ENCODE measurements at places on chromosomes 2 and 18.
A peak's percentile ranks its signal among the peaks of the same experiment; 100 is the strongest.

GRCh38 chr2:189372688-189373257 lies 68.5 kb upstream of the WDR75 start:
- DNase-seq = no peak

GRCh38 chr2:27147935-27148334 lies 869 bp upstream of the TCF23 start:
- no peak for DNase-seq

GRCh38 chr2:138948070-138948539 lies 167.9 kb upstream of the NXPH2 start:
- DNase-seq = peak; percentile 75

- DNase-seq = no peak
These were observed 119.2 kb downstream of the CACNB4 start for GRCh38 chr2:151979694-151980093.

GRCh38 chr2:160984426-160985077 lies 175.7 kb upstream of the TANK start:
- DNase-seq = no peak

DNA sequence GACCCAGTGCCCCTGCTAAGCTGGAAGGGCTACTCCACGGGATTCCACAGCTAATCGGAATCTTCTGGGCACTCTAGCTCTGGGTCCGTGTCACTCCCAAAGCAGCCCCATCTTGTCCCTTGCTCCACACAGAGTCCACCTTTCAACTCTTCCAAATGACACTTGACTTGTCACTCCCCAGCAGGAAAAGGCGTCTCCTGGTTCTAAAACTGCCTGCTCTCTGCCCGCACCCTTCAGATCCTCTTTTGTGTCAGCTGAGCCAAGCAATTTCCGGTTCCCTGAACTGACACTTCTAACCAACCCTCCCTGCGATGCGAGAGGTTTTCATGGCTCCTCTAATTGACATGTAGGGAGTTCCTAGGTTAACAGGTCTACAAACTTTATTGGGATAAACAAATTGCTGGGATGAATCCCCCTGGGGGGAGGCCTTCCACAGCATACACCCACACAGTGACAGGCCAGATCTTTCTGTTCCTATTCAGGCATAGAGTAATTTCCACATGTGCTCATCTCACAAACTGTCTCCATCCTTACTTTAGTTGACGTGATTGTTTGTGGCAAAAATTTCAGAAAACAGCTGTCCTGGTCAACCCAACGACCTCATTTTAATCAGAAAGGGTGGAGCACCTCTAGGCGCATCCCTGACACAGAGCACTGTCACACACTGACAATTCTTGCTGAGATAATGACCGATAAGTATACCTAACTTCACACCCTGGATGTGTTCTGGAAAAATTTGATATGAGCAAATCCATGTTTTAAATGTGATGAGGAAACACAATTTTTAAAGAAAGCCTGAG lies 104.9 kb downstream of the RBMS1 start:
- no peak for DNase-seq

- no peak for DNase-seq
These were observed 266.8 kb upstream of the LYPD1 start for GRCh38 chr2:132936791-132937190.

DNA sequence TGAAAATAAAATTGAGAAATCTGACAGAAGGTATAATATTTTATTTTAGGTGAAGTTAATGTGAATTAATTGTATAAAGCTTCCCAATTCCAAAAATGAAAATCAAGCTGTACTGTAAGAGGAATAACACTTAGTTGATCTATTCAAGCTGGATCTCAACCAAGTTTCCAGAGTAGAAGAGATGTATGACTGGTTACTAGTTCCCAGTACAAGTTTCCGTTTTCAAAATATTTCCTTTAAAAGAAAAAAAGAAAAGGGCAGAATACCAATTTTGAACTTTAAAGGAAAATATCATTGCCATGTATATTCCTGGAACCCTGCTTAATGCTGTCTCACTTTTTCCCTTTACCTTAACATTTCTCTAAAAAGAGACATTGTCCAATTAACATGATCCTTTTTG lies 308.5 kb downstream of the IRS1 start:
- DNase-seq = no peak

GRCh38 chr2:21748501-21748900 lies 624.7 kb downstream of the TDRD15 start:
- no peak for DNase-seq

DNA sequence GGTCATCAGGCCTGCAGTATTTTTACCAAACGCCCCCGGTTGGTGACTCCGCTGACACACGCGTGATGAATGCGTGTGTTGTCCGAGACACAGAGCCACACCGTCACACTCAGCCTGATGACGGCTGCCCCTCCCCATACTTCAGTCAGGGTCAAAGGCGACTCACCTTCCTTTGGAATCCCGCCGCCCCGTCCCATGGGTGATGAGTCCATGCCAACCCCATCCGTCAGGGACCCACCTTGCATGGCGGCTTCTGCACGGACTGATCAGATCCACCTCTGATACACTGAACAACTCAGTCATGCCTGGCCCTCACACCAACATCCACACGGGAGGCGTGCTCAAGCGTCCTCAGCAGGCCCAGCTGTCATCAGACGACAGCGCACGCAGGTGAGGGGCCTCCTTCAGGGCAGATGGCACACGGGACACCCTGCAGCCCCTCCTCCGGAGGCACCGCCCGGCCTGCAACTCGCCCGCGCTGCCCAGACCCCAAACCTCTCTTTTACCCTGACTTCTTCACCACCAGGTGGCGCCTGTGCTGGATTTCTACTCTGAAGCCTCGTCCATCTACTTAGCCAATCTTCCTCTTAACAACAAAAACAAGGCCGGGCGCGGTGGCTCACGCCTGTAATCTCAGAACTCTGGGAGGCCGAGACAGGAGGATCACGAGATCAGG lies 89.2 kb downstream of the ZNF516 start:
- no peak for DNase-seq

GRCh38 chr2:216002101-216002678 lies 11.2 kb downstream of the MREG start:
- no peak for DNase-seq

DNA sequence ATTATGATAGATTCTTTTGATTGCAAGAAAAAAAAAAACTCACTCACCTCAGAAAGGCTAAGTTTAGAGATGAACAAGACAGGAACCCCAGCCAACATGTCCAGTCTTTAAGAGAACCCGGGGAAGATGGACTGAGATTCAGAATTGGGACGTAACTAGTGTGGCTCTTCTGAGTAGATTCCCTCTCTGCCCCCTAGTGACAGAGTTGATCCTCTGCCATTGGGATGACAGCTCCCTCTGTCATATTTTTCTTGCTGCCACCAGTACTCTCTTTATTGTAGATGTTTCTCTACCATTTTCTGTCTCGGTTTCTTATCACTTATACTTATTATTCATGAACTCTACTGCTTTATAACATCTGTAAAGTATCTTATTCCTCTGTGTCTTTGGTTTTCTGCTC lies 77.7 kb downstream of the GULP1 start:
- DNase-seq = peak; percentile 23

GRCh38 chr2:208228476-208228875 lies 26.4 kb downstream of the IDH1 start:
- no peak for DNase-seq

DNA sequence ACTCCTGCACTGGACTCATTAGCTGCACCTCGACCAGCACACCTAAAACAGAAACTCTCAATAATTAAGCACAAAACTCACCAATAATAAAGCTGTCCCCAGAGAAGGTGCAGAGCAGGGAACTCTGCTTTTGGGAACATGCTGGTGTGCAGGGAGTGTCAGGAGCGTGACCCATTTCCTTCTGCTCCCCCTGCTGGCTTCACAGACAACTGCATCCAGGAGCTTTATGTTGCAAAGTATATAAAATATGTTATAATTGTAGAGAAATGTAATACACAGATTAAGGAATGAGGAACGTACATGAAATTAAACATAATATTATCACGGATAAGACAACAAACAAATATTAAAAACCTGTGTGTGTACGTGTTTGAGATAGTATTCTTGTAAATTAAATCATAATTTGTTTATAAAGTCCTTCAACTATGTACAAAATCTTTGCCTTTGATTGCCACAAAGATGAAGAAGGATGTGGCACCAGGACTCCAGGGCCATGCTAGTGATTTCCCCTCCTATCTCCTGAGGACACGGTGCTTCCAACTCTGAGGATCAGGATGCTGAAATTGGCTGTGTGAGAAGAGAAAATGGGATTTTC lies 68.6 kb upstream of the MAL start:
- DNase-seq = no peak

- no peak for DNase-seq
These were observed 132.2 kb upstream of the ITGB6 start for GRCh38 chr2:160332318-160332717.

DNA sequence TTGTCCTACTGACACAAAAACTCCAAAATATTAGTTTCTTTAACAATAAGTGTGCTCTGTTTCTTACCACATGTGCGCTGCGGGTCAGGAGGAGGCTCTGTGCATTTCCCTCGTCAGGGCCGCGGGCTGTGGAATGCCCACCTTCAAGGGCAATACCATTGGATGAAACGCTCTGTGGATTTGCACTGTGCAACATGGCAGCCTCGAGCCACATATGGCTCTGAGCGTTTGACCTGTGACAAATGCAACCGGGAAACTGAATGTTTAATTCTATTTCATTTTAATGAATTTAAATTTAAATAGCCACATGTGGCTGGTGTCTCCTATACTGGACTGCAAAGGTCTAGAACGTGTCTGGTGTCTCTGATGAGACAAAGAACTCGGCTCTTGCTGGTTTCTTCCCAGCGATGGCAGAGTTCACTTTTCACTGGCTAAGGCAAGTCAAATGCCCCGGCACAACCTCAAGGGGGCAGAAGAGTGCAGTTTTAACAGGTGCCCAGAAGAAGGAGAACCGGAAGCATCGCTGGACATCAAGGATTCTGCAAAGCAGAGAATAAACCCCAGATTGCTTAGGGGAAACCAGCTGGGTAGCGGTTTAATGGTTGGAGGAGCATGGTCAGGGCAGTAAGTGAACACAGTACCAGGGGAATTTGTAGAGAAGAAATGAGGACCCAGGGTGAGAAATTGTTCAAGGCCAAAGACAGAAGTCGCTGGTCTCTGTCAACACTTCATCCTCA lies 37.0 kb upstream of the TMEM18 start:
- no peak for DNase-seq

DNA sequence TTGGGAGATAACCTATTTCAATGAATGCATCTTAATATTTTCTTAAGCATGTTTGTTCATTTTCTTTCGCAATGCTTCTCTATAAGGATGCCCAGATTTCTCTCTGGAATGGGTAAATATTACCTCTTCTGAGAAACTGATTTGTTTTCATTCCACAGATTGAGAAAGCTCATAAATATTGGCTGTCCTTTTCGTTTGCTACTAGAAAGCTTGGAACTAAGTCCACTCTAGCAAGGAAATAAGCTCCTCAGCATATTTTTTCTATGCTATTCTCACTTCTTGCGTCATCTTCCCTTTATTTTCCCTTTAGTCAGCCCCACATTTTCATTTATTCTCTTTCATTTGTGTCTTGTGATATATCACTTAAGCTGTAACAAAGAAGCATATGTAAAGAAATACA lies 76.3 kb downstream of the ANTXR1 start:
- peak; percentile 79 for DNase-seq

DNA sequence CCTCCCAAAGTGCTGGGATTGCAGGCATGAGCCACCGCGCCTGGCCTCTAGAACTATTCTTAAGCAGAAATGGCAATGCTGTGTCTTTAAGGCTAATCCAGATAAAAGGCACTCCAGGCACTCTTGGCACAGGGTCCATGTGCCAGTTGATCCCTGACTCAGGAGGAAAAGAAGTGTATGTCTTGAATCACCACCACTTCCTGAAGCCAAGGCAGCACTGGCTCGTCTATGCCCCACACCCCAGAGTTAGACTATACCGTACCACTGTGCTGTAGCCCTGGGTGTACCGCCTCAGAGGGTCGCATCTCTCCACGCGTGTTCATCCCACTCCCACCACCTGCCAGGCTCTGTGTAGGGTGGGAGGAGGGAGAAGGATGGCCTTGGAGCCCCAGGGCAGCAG lies 9.0 kb downstream of the TNFRSF11A start:
- DNase-seq = no peak

DNA sequence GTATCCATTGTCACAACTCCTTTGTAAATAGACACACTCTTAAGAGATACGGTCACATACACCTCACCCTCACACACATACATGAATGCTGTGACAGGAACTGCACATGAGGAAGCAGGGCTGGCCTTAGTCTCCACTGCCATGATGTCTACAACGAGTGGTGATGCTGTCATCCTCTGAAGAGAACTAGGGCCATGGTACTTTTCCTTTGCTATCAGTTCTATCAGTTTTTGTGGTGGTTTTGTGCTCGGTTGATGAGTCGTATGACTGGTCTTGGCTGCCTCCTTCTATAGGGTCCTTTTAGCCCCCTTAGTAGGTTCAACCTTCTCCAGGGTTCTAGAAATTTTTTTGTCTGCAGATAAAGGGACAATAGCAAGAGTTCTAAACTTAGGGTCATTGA lies 66.0 kb downstream of the MYO3B start:
- DNase-seq = no peak

DNA sequence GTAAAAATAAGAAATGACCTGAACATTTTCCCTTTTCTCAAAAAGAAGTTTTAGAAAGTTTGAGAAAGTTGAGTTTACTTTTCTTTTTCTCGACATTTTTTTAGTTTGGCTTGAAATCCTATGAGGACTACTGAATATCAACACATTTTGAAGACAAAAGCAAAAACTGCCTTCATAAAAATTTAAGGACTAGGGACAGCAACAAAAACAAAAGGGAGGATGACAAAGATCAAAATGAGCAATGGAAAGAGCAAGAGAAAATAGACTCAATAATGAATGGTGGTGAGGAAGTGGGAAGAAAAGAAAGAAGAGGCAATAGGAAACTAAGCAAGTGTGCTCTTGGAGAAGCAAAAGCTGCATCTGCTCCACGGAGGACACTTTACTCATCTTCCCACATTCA lies 82.5 kb downstream of the ABCA12 start:
- DNase-seq = no peak

GRCh38 chr2:135825550-135826176 lies 11.3 kb downstream of the LCT start:
- no peak for DNase-seq

DNA sequence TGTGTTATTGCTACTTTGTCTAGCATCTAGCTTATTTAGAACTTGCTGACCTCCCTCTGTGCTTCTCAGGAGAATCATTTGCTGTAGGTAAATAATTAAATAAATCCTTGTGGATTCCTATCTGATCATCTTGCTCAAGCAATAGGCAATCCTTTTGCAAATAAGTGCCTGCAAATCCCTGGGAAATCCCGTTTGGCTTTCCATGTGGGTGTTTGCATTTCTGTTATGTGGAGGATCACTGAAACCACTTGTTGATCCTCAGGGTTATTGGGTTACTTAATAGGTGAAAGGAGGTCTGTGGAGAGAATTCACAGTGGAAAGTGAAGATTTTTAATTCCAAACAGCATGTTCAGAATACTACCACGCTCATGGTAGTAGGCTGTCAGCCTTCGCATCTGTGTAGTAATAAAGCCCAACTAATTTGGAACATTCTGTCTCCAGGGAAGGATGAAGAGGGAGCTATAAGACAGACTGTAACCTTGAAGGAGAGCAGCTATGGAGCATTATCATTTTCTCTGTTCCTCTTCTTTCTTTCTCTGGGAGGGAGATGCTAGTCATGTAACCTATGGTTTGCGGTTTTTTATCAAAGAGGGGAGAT lies 72.5 kb downstream of the GULP1 start:
- no peak for DNase-seq

GRCh38 chr2:176744146-176744545 lies 468.4 kb upstream of the HNRNPA3 start:
- no peak for DNase-seq

Measured in GM04503 (cell line).